Cardiac septum (tissue), 1 donor: ENCODE measurements at places on chromosomes 11 and 22.

DNA sequence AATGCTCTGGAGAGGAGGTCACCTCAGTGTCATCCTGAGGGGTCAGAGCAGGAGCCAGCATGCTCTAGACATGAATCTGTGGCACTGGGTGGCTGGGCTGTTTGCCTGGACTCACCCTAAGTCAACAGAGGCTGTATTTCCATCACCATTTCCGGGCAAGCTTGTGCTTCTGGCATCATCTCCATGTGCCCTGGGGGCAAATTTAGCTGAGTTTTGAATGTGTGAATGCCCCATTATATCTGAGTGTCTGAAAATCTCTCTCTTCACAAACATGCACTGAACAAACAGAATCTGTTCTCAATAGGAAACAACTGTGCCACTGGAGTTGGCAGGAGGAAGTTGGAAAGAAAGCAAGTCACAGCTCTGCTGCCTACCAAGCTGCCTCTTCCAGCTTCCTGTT lies 356.2 kb downstream of the GRM5 start:
- DNase-seq: no peak

GRCh38 chr22:25054943-25055511 lies 102.5 kb downstream of the KIAA1671 start:
- no peak for DNase-seq

- DNase-seq: peak; percentile 79
These were observed 38.8 kb downstream of the STIM1 start for GRCh38 chr11:3894128-3894731.

GRCh38 chr11:749731-750130 lies 2.5 kb downstream of the TALDO1 start:
- no peak for DNase-seq

GRCh38 chr22:47230741-47231140 lies 468.3 kb downstream of the TBC1D22A start:
- DNase-seq: no peak

DNA sequence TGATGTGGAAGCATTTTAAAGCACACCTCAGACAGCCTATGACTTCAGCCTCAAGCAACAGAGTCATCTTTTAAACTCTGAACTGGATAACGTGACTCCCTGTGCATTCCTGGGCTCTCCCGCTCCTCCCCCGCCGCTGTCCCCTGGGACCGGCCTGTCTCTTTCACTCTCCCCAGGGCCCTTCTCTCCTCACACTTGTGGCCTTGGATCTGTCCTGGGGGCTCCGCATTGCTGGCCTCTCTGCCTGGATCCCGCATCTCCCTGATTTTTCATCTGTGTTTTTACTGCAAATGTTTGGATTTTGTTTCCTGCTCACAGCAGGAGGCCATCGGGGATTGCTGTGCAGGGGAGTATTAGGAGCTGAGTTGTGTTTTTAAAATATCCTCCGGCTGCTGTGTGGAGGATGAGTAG lies 15.4 kb downstream of the C11orf24 start:
- no peak for DNase-seq

GRCh38 chr22:44603767-44604166 lies 98.2 kb upstream of the PRR5 start:
- DNase-seq: no peak

- DNase-seq: no peak
These were observed 425.5 kb upstream of the CADM1 start for GRCh38 chr11:115929618-115930129.

DNA sequence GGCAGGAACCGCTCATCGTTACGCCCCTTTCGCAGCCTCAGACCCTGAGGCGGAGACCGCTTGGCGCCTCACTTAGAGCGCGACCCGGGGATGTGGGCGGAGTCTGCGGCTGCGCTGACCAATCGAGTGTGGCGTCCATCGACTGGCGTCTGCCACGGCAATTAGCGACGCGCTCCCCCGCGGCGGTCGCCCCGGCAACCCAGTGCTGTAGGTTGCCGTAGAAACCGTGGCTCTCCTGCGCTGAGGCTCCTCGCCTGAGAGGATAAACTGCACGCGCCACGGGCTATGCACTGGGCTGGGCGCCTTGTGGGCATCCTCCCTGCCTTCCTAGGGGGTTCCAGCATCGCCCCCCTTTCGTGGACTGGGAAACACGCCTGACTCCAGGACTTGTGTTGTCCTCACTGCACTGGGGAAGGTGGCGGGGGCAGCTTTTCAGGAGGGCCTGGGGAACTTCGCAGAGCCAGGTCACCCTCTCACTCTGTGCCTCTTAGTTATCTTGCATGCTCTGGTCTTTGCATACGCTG lies 701 bp upstream of the P2RX6 start:
- peak; percentile 91 for DNase-seq

DNA sequence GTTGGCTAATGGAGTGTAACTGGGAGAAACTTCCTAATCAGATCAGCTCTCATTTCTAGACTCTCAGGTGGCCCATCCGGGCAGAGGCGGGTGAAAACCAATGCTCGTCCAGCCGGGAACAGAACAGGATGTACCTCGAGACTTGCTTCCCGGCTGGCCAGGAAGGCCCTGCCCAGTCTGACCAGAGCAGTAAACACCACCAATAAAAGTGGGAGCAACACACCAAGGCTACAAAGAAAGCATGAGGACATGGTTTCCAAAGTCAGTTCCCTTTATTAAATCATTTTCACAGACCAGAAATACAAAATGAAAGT lies 940 bp upstream of the TNKS1BP1 start:
- no peak for DNase-seq

GRCh38 chr11:120096369-120097191 lies 41.3 kb downstream of the TRIM29 start:
- DNase-seq: no peak

- DNase-seq: peak; percentile 33
These were observed 19.5 kb downstream of the TAB1 start for GRCh38 chr22:39419096-39419495.

- DNase-seq: no peak
These were observed 5.1 kb downstream of the TOLLIP start for GRCh38 chr11:1304380-1304779.
